T-helper 17 cell (primary cell): ENCODE measurements at places on chromosomes 11 and 22.

- no peak for DNase-seq
Observed at GRCh38 chr11:22668005-22668796, 1.8 kb downstream of the GAS2 start.

DNA sequence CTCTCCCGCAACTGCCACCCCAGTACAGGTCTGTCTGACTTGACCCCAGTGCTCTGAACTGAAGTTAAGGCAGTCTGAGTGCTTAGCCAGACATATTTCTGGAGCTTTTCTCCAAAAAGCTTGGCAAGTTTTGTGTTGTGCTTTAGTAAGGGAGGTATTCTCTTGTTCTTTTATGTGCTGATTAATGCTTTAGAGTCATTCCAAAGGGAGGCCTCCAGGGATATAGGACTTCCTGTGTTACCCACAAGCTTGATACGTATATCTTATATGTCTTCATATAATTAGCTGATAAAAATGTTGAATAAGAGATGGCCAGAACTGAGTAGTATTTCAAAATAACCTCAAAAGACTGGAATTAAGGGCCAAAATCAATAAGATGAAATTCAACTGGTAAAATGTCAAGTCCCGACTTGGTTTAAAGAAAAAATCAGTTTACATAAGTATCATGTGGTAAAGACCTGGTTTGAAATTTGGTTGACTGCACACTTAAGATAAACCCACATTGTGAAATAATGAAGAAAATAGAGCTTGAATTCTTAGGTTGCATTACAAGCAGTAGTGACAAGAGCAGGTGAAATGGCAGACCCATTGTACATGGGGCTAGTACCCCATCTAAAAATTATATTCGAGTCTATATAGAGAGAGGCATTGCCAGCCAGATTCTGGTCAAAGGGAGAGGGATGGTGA is 226.9 kb downstream of the SNX19 start:
- DNase-seq, result no peak

DNA sequence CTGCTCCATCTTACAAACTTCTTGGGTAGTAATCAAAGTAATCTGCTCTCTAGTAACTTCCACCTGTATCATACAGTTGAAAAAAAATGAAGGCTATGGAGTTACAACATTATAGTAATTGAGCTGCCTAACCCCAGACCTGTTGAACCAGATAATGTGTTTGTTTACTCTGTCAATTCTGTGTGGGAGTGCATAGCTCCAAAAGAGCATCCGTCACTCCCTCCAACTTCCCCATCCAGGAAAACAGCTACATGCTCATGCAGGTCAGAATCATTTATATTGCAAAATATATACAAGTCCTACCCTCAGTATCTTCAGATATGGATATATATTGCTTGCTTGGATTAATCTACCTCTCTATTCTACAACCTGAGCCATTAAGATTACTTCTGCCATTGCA is 244.0 kb upstream of the ANO5 start:
- DNase-seq, result no peak

DNA sequence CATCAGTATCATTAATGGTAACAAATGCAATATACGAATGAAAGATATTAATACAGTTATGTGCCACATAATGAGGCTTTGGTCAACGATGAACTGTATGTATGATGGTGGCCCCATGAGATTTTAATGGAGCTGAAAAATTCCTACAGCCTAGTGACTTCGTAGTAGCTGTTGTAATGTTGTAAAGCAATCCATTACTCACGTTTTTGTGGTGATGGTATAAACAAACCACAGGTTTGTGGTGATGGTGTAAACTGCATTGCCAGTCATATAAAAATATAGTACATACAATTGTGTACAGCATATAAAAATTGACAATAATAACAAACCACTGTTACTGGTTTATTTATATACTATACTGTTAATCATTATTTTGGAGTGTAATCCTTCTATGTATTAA is 27.4 kb upstream of the GRIA4 start:
- DNase-seq, result no peak

- no peak for DNase-seq
Observed at GRCh38 chr11:3222003-3222855, 3.6 kb upstream of the MRGPRG start.

- DNase-seq, result no peak
Observed at GRCh38 chr22:26259510-26259909, 90.2 kb downstream of the SEZ6L start.

GRCh38 chr22:31637891-31638618 is 24.0 kb downstream of the PISD start:
- DNase-seq, result no peak

DNA sequence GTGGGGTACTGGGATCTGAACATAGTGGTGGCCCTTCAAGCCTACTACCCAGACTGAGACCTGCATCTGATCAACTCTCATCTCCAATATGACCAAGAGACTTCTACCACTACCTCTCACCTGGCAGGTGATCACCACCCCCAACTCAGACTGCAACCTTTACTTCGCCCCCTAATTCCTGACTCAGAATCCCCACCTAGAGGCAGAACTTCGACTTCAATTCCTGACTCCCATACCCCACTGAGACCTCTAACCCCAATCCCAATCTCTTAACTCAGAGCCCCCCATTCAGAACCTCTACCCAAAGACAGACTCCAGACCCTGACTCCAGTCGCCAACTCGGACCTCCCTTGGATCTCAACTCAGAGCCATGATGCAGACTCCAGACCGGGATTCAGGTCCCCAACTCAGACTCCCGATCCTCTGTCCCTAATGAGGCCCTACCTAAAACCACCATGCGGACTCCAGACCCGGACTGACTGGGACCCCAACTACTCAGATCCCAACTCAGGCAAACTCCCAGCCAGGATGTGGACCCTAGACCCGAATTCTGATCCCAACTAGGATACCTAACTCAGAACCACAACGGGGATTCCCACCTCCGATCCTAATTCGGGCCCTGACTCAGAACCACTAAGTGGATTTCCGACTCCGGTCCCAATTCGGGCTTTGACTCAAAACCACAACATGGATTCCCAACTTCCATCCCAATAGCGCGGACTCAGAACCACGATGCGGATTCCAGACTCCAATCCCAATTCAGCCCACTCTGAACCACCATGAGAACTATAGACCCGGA is 1.2 kb downstream of the KCNQ1OT1 start:
- no peak for DNase-seq

GRCh38 chr11:3115321-3115720 is 49.8 kb downstream of the OSBPL5 start:
- no peak for DNase-seq

- no peak for DNase-seq
Observed at GRCh38 chr11:131463649-131464425, 93.4 kb downstream of the NTM start.

GRCh38 chr11:116325247-116325646 is 447.5 kb downstream of the BUD13 start:
- no peak for DNase-seq

GRCh38 chr22:19127329-19128008 is 3.6 kb upstream of the TSSK2 start:
- no peak for DNase-seq

- DNase-seq, result peak; percentile 84
Observed at GRCh38 chr11:78045851-78046485, 17.7 kb upstream of the THRSP start.

DNA sequence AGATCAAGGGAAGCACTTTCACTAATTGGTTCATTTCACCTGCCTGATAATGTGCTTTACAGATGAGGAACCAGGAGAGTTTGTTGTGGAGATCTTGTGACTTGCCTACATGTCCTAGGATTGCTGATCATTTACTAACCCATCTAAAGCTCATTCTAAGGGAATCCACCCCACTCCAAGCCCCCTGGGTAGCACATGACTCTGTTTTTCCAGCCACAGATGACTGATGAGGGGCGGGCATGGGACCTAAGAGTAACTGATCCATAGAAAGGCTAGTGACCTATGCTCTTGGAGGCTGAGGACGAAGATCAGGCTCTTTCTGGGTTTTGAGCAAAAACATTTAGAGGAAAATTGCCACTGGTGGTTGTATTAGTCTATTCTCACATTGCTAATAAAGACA is 378.1 kb downstream of the CADM1 start:
- DNase-seq, result no peak

DNA sequence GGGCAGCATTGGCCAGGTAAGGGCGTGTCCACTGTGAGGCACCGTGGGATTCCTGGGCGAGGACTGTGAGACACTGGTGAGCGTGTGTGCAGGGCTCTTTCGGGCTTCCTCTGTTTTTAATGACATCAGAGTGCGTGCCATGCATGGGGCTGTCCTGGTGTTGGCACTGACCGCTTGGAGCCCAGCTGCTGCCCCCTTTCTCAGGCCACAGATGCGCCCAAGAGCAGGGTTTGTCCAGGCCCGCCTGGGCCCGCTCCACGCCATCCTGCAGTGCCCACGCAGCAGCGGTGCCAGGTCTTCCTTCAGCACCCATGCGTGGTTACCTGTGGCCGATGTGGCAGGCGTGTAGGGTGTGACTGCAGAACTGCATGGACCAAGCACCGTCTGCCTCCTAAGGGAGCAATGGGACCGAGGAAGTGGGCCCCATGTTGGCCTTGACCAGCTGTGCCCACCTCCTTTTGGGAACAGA is 72.3 kb upstream of the SEPTIN5 start:
- no peak for DNase-seq

- DNase-seq, result no peak
Observed at GRCh38 chr11:26742966-26743365, 21.1 kb upstream of the SLC5A12 start.

DNA sequence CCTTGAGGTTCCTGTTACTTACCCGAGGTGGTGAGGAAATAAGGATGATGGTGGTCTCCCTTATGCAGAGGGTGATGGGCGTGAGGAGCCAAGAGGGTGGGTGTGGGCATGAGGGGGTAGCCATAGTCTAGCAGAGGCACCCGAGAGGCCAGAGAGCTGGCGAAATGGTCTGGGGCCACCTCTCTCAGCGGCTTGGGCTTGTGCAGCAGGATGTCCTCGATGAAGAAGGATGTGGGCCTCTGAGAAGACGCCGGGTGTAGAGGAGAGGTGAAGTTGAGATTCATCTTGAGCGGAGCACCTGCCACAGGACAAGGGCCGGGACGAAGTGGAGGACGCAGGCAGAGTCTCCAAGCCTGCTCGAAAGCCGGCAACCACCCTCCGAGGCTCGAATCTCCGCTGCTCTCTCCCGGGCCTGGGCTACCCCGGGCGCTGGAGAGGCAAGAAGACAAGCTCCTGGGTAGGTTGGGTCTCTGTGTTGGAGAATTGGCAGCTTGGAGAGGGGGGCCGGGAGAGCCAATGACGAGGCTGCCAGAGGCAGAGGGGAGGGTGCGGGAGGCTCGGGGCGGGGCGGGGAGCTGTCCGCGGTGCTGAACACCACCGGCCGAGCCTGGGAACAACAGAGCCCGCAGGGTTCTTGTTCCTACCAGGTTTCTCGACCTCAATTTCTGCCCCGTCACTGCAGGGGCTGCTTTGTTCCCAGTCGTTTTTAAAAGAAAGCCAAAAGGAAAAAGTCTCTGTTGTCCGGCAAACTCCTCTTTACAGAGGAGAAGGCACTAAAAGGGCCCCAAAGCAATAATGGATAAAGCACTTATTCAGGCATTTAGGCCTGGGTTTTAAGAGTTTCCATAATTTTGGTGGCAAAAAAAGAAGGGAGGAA is at the start of gene BSX:
Gene BSX, minus strand, starts transcription at position 447 of the 877 bp plus-strand sequence. Its CDS starts 163 bp downstream, at position 284.
- peak; percentile 22 for DNase-seq

DNA sequence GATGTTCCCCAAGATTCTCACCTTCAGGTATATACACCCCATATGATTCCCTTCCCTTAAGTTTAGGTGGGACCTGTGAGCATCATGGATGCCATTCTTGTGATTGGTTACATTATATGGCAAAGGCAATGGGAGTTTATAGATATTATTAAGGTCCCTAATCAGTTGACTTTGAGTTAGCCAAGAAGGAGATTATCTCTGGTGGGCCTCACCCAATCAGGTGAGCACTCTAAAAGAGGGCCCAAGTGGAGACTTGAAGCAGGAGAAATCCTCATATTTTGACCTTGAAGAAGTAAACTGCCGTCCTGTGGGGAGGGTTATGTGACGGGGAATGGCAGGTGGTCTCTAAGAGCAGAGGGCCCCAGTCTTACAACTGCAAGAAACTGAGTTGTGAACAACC is 94.2 kb downstream of the HSD17B12 start:
- no peak for DNase-seq

DNA sequence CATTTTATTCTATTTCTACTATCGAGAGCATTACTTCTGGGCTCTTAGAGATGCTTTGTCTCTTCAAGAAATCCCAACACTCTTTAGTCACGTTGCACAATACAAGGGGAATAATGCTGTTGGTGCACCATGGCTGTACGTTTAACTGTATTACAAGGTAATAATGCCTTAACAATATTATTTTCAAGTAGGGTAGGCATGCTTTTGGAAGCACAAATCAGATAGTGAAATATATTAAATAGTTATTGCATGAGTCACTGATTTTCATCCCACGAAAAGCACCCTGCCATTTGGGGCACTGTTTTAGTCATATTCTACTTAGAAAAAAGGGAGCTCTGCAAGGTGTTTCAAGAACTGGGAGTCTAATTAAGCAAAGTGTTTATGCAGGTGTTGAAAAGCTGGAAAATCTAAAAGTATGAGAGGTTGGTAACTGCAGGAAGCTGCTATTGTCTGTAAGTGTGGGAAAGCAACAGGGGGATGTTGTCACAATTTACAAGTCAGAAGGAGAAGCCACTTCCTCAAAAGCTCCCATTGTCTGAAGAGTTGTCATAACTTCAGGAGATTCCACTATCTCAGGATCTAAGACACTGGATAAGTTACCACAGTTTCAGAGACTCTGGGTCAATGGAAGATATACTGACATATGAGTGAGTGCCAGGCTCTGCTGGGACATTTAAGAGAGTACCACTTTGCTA is 218.2 kb downstream of the JRKL start:
- DNase-seq, result no peak

DNA sequence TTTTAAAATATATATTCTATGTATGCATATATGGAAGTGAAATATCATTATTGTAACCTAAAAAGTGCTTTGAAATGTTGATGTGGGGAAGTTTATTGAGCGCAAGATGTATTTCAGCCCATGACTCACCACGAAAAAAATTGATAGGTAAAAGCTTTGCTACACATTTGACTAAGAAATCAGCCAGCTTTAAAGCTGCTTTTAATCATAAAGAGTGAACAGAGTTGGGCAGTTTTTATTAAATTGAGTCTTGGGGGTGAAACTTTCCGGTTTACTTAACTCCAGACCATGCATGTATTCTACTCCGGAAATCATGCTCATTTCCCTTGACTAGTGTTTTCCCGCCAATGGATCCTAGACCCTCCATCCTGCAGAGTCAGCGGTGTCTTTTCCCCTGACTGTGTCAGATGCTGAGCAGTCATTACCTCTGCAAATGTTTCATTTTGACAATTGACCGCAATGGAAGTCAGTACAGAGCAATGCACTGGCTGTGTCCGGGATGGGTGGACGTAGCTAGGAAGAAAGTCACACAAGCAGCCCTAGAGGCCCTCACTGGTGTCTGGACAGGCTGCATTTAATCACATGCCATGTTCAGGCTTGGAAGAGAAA is 47.2 kb upstream of the MPEG1 start:
- no peak for DNase-seq

DNA sequence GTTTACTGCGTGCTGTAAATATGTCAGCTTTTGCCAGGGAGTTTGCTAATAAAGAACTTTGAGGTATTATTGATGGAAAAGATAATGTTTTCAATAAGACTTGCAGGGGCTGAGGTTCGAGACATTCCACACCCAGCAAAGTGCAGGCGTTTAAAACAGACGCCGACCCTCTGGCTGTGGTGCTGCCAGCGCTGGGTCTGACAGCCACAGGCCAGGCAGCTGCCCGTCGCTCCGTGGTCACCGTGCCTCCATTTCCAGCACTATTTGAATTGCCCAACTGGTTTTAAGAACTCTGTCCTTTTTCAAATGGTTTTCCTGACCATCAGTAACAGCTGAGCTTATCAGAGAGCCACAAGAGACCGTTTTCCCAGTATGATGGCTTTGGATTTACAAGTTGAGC is 28.1 kb upstream of the ALX4 start:
- DNase-seq, result no peak

- no peak for DNase-seq
Observed at GRCh38 chr22:43535741-43536140, 123.9 kb downstream of the MPPED1 start.
